Type B pancreatic cell (in vitro differentiated cells): ENCODE measurements at places on chromosomes 13 and 19. TPM values are rescaled to one million over a fixed set of nuclear protein-coding genes. Genes with fewer than 3 reads are reported as not detected.

KLK1 gene
- 1.5 and 2.9 TPM in 2 replicates for total RNA-seq

IGFL2 gene
- 104 and 441 TPM in 2 replicates for total RNA-seq

BCL3 gene
- total RNA-seq: 18.9 and 41.2 TPM in 2 replicates

ABHD17A gene
- 60.4 and 62.0 TPM in 2 replicates for total RNA-seq

DNA sequence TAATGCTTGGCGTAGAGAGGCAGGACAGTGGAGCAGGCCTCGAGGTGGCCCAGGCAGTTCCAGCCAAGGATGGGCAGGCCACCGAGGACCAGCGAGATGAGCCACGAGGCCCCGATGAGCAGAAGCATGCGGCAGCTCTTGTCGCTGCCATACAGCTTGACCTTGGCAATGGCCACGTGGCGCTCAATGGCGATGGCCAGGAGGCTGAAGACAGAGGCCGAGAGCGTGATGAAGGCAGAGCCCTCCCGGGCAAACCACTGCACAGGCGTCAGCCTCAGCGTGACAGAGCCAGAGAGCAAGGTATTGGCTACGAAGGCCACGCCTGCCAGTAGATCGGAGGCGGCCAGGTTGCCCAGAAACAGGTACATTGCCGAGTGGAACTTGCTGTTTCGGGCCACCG is 6.8 kb downstream of the S1PR2 start:
- no peak for DNase-seq

GRCh38 chr13:71906448-71906847 is 39.4 kb upstream of the DACH1 start:
- DNase-seq: no peak

GRCh38 chr13:80975903-80976302 is 635.0 kb upstream of the SPRY2 start:
- DNase-seq: no peak
